ENCODE measurements at places on chromosomes 13 and 19. TPM values are rescaled to one million over a fixed set of nuclear protein-coding genes. Genes with fewer than 3 reads are reported as not detected.

DNA sequence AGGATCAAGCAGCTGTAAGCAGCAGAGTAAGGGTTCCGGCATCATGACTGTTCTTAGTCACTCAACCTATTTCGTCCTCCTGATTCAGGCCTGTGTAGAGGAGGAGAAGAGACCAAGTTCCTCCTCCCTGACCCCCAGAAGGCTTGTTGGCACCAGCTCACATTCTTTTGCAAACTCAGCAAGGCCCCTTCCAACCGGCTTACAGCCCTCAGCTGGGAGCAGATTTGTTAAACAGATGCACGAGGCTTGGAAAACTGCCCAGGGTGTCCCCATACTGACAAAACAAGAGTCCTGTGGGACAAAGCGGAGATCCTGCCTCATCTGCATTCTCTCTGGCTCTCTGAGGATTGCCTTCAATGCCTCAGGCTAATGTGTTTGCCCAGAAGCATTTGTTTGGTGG is 113.2 kb upstream of the SOX21 start:
- no peaks in the 10 kb centered on the region for H3K36me3 ChIP-seq
- no peak overlapping the region for H3K27ac ChIP-seq
- H3K4me1 ChIP-seq, result no peaks in the 10 kb centered on the region
- no peak overlapping the region for H3K4me3 ChIP-seq
- peaks cover 9% of the 10 kb centered on the region for H3K27me3 ChIP-seq
- no peak for DNase-seq

DNA sequence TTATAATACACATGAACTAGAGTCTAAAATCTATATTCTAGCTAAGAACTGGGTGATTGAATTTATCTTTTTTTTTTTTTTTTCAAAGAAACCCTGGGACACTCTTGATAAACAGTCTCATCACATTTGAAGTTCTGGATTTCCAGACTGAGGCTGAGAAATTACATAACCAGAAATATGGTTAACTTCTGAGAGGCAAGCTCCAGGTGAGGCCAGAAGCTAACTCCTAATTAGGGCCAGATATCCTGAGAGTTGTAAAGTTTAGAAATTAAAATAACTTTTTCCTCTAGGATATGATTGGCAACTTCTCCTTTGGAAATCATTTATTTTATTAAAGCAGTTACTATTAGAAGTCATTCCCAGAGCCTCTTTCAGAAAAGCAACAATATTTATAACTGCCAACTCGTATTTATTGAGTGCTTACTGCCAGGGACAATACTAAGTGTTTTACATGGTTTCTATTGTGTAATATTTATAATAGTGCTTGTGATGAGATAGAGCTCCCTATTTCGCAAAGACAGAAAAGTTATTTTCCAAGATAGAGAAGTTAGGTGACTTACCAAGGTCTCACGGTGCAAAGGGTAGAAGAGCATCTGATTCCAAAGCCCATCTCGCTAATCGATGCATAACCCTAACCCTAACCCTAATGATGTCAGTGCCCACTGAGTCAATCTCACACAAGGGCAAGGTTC is 187.7 kb downstream of the DCT start:
- no peak overlapping the region for H3K27ac ChIP-seq
- peaks cover 5% of the 10 kb centered on the region for H3K4me1 ChIP-seq
- no peaks in the 10 kb centered on the region for H3K27me3 ChIP-seq
- no peak for DNase-seq
- no peak overlapping the region for H3K4me3 ChIP-seq

- no peak for DNase-seq
- no peak overlapping the region for H3K27ac ChIP-seq
- no peak overlapping the region for H3K4me3 ChIP-seq
- H3K36me3 ChIP-seq, result peaks cover 5% of the 10 kb centered on the region
- H3K4me1 ChIP-seq, result peaks cover 3% of the 10 kb centered on the region
Measured at GRCh38 chr13:23856008-23856750, 33.0 kb downstream of the MIPEP start.

DNA sequence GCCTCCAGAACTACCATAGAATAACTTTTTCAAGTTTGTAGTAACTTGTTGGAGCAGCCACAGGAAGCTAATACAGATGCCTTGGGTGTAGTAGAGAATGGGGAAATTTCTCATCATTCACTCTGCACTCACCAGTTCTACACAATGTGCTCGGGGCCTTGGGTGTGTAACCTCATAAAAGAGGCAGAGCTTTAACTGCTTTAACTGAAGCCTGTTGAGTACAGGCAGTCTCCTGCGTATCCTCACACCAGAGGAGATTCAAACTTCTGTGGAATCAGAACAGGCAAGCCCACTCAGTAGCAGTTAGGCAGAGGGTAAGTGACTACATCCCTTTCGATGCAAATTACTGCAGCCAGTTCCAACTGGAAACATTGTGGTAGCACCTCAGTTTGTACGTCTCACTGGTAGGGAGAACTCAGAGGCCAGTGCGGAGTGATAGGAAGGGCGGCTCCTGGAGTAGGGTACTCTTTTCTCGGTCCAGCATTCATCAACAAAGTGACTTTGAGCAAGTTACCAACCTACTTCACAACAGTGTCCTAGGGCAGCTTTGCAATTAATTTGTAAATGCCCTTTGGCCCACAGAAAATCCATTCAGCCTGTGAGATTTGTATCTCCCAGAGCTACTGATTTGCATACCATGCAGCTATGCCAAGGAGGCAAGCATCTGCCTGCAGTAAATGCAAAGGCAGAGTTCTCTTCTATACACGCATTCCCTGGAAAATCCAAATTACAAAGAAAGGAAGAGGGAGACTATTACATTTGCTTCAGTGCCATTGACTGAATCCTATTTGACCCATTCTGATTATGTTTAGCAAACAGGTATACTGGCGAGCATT is 904.3 kb downstream of the DIAPH3 start:
- H3K27me3 ChIP-seq, result peaks cover 5% of the 10 kb centered on the region
- no peaks in the 10 kb centered on the region for H3K36me3 ChIP-seq
- H3K27ac ChIP-seq, result no peak overlapping the region
- H3K4me3 ChIP-seq, result no peak overlapping the region

DNA sequence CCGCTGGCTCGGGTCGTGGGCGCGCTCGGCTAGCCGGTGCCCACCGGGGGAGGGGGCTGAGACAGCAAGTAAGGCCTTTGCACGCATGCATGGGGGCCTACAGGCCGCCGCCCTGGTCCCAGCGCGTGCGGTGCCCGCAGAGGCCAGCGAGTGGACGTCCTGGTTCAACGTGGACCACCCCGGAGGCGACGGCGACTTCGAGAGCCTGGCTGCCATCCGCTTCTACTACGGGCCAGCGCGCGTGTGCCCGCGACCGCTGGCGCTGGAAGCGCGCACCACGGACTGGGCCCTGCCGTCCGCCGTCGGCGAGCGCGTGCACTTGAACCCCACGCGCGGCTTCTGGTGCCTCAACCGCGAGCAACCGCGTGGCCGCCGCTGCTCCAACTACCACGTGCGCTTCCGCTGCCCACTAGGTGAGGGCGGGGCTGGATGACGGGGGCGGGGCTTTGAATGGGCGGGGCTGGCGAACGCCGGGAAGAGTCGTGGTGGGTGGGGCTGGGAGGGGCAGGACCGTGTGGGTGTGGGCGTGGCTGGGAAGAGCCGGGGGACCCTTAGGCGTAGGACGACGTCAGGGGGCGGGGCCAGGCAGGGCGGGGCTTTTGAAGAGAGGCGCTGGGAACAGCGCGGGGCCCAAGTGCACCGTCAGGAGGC is 2.1 kb downstream of the CILP2 start:
- H3K4me3 ChIP-seq, result peak overlapping the region; percentile 67
- H3K27me3 ChIP-seq, result peaks cover 15% of the 10 kb centered on the region
- no peaks in the 10 kb centered on the region for H3K36me3 ChIP-seq
- DNase-seq, result peak; percentile 77

GRCh38 chr19:50358483-50359327 is 6.7 kb downstream of the NAPSA start:
- H3K27ac ChIP-seq, result peak overlapping the region; percentile 94
- H3K36me3 ChIP-seq, result peaks cover 44% of the 10 kb centered on the region
- H3K4me3 ChIP-seq, result peak overlapping the region; percentile 82
- no peaks in the 10 kb centered on the region for H3K27me3 ChIP-seq
- peak; percentile 80 for DNase-seq

GRCh38 chr13:92838786-92839185 is 387.8 kb upstream of the GPC6 start:
- no peak overlapping the region for H3K4me3 ChIP-seq
- no peaks in the 10 kb centered on the region for H3K27me3 ChIP-seq
- no peak overlapping the region for H3K27ac ChIP-seq

DNA sequence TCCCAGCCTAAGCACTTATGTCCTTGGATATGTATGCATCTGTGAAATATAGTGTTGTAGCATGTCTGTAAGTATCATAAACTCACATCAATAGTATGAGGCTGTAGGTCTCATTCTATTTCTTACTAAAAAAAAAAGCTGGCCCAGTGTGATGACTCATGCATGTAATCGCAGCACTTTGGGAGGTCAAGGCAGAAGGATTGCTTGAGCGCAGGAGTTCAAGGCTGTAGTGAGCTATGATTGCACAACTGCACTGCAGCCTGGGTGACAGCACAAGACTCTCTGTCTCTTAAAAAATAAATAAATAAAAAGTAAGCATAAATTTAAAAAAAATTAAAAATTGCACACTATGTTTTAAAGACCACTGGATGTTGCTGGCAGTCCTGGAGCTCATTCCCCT is 79.1 kb upstream of the SPATA13 start:
- no peak overlapping the region for H3K4me3 ChIP-seq
- no peaks in the 10 kb centered on the region for H3K4me1 ChIP-seq
- H3K27ac ChIP-seq, result no peak overlapping the region
- peaks cover 6% of the 10 kb centered on the region for H3K27me3 ChIP-seq
- H3K36me3 ChIP-seq, result no peaks in the 10 kb centered on the region

DNA sequence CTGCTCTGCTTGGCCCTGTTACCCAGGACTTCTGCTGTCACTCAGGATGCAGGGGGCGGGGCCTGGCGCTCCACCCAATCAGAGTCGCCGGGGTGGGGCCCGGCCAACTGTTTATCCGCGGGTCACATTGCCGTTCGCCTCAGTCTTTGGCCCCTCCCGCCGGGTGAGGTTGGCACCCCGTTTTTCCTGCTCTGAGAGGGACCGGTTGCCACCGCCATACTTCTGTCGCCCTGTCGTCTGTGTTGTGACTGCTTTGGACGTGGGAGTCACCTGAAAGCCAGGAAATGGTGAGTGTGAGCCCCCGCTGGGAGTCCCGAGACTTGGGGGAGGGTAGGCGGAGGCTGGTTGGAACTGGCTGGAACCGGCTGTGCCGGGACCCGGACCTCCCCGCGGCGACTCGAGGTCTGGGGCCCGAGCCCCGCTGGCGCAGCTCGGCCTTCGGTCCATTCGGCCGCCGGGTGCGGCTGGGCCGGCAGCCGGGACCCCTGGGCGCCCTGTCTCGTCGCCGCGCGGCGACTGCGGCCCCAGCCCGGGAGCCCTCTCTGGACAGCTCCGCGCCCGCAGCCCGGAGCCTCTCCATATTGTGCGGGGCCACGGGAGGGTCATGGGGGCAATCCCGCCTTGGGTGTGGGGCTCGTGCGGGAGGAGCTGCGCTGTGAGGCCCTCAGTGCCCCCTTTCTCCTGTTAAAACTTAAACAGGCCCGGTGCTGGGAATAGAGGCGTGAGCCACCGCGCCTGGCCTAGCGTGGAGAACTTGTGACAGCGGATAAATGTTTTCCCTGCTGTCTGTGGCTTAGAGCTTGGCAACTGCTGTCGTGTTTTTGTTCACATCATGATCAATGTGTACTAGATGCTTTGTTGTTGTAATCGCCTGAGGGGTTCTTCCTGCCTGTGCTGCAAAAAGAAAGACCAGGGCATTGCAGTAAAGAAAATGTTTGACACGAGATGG is at the start of gene ZNF844:
TSS of gene ZNF844 (plus strand) at position 142 of the 949 bp plus-strand sequence. CDS start at position 285, 143 bp downstream.
- no peaks in the 10 kb centered on the region for H3K27me3 ChIP-seq
- peaks cover 24% of the 10 kb centered on the region for H3K36me3 ChIP-seq
- H3K27ac ChIP-seq, result peak within 1 kb of the TSS; percentile 86
- H3K4me3 ChIP-seq, result peak within 1 kb of the TSS; percentile 86
- DNase-seq, result peak; percentile 80

DNA sequence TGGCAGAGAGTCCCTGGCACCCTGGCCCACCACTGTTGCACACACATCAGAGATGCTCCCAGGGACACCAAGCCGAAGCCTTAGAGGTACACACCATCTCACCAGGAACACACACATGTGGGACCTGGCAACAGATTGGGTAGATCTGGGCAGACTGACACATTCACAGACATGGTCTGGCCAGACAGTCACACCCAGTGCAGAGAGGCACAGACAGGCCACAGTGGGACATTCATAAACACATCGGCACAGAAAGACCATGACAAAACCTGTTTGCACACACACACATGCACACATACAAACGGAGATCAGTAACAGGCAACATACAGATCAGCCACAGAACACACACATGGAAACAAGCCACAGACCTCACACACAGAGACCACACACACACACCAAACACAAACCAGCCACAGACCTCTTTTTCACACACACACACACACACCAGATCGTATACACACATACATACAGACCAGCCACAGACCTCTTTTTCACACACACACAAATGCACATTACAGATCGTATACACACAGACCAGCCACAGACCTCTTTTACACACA is 6.3 kb upstream of the JUNB start:
- H3K27ac ChIP-seq, result no peak overlapping the region
- H3K27me3 ChIP-seq, result no peaks in the 10 kb centered on the region
- H3K36me3 ChIP-seq, result no peaks in the 10 kb centered on the region
- no peak overlapping the region for H3K4me3 ChIP-seq
- peaks cover 27% of the 10 kb centered on the region for H3K4me1 ChIP-seq

GRCh38 chr13:59458908-59459579 is 704.7 kb downstream of the DIAPH3 start:
- no peak overlapping the region for H3K4me3 ChIP-seq
- peaks cover 9% of the 10 kb centered on the region for H3K4me1 ChIP-seq
- H3K36me3 ChIP-seq, result no peaks in the 10 kb centered on the region
- DNase-seq, result no peak
- H3K27ac ChIP-seq, result no peak overlapping the region

- H3K4me1 ChIP-seq, result peaks cover 12% of the 10 kb centered on the region
- H3K27me3 ChIP-seq, result peaks cover 33% of the 10 kb centered on the region
- peak within 1 kb of the TSS; percentile 87 for H3K4me3 ChIP-seq
- peaks cover 4% of the 10 kb centered on the region for H3K36me3 ChIP-seq
- DNase-seq, result peak; percentile 98
- H3K27ac ChIP-seq, result peak within 1 kb of the TSS; percentile 55
Measured at GRCh38 chr19:45768984-45769782, at the start of gene SIX5. Gene SIX5, minus strand, starts transcription at chr19:45769252. Its CDS starts 408 bp downstream, at chr19:45768844.

- no peaks in the 10 kb centered on the region for H3K36me3 ChIP-seq
- no peak overlapping the region for H3K4me3 ChIP-seq
- no peaks in the 10 kb centered on the region for H3K27me3 ChIP-seq
- no peaks in the 10 kb centered on the region for H3K4me1 ChIP-seq
Measured at GRCh38 chr13:68199271-68199670, 969.1 kb upstream of the PCDH9 start.

DNA sequence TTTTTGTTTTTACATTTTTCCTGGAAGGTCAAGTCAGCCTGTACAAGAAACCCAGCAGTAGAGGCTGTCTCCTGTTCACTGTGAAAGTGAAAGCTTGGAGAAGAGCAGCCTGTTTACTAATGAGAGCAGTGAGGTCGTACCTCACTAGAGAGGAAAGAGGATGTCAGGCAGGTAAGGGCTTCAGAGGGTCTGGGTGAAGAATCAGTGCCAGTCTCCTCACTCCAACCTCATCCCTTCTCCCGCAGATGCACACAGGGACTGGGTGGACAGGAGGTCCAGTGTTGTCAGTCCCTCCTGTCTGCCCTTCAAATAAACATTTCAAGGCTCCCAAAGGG is 462.5 kb downstream of the KLF5 start:
- no peaks in the 10 kb centered on the region for H3K27me3 ChIP-seq
- H3K4me3 ChIP-seq, result peak overlapping the region; percentile 65
- H3K4me1 ChIP-seq, result peaks cover 17% of the 10 kb centered on the region
- H3K36me3 ChIP-seq, result no peaks in the 10 kb centered on the region
- H3K27ac ChIP-seq, result peak overlapping the region; percentile 74
- DNase-seq, result no peak

MEF2B gene
- 1.6 TPM for total RNA-seq

IZUMO2 gene
- not detected for total RNA-seq

ZMYM5 gene
- 13.7 TPM for total RNA-seq

GPC6 gene
- total RNA-seq, result not detected

ZNF331 gene
- 18.1 TPM for total RNA-seq

DPF1 gene
- total RNA-seq, result 0.41 TPM

FXYD7 gene
- 0.62 TPM for total RNA-seq

PSG7 gene
- not detected for total RNA-seq

EFNB2 gene
- total RNA-seq, result 0.06 TPM

All from activated naive CD8-positive, alpha-beta T cell treated with anti-CD3 and anti-CD28 coated beads for 36 hours (primary cell).